ENCODE measurements at places on chromosomes 11 and 22.

DNA sequence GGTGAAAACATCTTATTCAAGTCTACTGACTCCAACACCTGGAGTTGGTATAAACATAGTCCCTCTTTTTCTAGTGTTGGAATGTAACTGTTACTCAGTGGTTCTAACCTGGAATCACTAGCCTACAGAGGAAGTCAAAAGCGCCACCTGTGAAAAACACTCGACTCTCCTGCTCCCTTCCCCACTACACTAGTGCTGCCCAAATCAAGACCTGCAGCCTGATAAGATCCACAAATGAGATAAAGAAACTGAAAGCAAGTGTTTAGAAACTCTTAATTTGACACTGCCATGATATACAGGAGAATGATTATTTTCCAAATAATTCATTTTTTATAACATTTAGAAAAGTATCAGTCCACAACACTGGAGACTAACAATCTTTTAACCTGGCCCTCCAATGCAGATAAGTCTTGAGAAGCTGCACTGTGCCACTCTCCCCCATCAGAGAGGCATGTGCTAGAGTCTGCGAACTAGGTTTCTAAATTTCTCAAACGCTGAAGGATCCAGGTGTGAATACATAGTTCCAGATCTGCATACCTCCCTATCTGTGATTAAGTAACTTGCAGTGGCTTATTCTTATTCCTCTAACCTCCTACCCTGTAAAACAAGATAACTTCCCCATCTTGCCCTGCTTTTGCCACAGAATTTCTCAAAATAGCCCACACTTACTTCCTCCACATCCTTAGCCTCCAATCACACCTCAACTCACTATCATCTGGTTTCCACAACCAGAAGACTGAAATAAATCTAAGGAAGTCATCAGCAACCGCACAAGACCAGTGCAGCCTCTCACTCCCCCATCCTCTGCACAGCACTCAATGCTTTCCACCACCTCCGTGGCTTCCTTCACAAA lies 88.1 kb downstream of the RRAS2 start:
- DNase-seq: no peak

DNA sequence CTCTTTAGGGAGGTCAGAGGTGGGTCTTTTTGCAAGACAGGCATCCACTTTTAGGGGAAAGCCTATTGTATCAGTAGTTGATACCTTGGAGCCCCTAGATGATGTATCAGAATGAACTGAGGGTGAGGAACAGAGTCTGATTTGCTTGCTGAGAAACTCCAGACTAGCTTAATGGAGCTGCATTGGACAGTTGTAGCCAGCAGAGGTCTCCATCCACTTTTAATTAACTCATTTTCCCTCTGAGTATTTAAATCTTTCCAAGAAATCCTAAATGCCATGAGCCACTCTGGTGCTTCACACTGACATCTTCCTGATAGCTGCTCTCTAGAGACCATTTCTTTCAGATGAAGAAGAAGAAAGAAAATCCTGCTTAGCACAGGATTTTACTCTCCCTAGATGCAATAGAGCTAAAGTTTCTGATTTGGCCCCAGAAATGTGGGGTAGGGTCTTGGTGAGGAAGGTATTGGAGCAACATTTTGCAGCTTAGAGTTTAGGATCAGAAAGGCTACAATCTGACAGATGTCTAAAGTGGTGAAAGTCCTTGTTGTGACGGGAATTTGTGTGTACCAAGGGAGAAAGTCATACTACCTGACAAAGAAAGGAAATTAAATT lies 38.0 kb downstream of the EXT2 start:
- DNase-seq: no peak

DNA sequence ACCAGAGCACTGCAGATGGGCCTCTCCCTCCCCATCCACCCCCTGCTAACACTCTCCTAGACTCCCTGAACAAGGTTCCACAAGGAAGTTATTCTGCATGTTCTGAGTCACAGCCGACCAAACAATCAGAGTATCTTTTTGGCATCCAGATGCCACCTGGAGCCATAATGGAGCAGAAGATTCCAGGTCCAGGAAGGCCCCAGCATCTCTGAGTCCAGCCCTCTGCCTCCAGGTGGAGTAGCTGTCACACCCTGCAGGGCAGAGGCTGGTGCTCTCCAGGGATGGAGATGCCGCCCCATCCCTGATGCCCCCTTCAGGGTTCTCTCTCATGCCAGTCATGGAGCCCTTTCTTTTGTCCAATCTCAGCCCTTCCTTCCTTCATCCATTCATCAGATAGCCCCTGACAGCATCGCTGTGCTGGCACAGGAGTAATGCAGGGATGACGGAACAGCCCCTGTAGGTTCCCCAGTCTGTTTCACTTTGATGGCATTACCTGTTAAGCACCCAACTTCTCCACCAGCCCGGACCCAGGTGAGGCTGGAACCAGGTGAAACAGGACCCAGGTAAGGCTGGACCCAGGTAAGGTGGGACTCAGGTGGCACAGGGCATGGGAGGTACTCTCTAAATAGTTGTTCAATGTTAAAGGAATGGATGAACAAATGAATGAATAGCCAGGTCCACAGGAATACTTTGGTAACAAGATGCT lies 20.1 kb upstream of the TSKU start:
- no peak for DNase-seq

DNA sequence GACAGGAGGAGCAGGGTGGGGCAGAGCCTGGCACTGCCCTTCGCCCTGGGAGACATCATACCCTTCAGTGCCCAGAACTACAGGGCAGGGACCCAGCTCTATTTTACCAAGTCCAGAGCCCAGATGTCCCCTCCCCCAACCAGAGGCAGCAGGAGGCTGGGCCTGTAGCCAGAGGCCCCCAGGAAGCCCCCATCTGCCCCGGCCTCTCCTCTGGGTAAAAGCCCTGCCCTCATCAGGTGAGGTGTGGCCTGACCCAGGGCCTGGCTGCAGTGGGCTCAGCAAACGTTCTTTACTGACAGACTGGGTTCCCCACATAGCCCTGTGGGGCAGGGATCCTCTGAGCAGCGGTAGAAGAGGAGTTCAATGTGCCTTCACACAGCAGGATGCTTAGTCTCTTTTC lies 51.8 kb upstream of the SLC22A12 start:
- DNase-seq: no peak

GRCh38 chr11:60841797-60842667 lies at the start of gene CCDC86:
Gene CCDC86 (plus strand): TSS chr11:60842113. CDS start chr11:60842125, 12 bp downstream.
- peak; percentile 97 for DNase-seq

DNA sequence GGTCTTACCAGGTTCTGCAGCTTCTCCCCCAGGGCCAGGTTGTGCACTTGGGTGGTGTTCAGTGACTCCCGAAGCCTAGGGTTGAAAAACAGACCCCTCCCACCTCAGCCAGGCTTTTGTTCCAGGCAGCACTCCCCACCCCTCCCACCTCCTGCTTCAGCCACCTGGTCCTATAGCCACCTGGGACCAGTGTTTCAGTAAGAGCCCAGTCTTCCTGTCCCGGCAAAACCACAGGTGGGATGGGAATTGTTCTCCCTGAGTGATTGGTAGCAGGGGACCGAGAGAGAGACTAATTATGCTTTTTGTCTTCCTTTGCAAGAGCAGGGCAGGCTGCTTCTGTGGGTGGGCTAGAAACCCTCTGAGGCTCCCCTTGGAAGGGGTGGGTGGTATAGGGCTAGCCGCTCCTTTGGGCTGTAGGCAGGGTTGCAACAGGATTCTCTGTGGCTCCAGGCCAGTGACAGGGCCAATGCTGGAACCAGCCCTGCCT lies 8.5 kb upstream of the NAALADL1 start:
- no peak for DNase-seq

DNA sequence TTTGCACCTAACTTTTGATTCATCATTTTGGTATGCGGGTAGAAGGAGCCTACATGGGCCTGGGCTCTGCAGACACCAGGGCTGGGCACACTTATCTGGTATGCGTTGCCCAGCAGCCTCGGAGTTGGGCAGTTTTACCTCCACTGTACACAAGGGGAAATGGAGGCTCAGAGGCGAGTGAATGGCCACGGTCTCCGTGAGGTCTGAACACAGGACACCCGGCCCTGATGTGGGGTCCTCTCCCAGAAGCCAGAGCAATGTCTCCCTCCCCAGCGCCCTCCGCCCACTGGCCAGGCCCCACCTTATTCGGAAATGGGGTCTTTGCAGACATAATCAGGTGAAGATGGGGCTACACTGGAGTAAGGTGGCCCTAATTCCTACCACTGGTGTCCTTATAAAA lies 43.7 kb downstream of the OSBPL5 start:
- no peak for DNase-seq

DNA sequence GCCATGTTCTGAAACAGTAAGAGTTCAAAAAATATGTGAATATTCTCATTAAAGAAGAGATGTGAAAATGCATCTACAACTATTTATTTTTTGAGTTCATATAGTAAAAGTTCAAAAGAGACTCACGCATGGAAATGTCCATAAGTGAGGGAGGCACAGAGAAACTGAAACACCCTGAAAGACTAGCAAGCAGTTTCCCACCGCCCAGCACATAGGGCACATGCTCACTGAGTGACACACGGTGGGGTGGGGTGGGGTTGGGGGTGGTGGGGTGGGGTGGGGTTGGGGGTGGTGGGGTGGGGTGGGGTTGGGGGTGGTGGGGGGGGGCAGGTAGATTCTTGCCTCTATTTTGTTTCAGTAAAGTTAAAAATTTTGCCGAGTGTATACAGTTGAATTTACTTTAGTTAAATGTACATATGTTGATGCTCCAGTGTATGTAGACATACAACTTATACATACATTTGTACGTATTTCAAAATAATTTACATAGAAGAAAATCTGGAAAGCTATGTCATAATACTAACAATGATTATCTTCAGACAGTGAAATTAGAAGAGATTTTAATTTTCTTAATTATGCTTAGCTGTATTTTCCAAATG lies 6.3 kb downstream of the CCDC34 start:
- DNase-seq: no peak

Measured in CD4-positive, alpha-beta T cell treated with Interferon gamma for 1 hour (primary cell).